ENCODE measurements at places on chromosomes 12 and 14.

- DNase-seq = no peak
These were observed 27.0 kb downstream of the HPD start for GRCh38 chr12:121831571-121832245.

DNA sequence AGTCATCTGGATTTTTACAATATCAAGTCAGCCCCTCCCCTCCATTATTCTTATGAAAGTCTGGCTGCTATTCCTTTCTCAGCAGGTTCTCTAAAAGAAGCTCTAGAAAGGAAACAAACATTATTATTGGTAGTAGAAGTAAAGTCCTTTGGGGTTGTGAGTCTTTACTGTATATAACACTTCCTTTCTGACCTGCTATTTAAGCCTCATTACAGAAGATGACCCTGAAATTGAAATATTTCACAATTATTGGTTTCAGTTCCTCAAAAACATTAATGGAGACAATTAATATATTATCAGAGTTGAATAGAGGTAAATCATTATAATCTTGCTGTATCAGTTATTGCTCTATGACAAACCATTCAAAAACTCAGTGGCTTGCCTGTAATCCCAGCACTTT is 19.3 kb downstream of the PLEKHA5 start:
- DNase-seq = no peak

DNA sequence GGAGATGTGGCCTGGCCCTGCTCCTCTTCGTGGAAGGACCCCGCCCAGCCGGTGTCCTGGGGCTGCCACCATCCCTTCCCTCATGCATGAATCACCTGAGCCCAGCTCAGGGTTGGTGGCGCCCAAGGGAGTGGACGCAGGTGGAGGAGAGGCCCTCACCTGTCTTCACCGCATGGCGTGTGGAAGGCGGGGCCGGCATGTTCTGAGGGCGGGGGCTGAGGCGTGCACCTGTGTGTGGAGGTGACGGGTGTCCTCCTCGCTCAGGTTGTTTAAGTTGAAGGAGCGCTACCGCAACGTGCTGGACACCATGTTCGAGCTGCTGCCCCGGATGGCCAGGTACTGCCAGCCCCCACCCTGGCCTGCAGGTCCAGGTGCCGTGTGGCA is 47.0 kb downstream of the SLC8B1 start:
- DNase-seq = no peak

DNA sequence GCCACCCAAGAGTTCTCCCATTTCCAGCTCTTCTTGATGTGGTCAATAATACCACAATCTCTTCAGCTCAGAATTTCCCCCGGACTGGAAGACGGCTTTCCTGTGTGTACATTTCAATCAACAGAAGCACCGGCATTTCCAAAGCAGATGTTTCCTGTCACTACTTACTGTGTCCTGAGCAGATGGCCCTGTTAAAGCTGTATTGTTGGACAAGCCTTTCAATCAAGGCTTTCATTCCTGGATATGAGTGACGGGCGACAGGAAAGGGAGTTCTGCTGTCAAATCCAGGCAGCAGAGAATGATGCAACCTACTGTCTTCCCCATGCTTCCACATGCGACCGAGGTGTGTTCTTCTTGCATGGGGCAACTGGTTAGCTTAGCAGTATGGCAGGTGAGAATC is 76.4 kb upstream of the CCDC60 start:
- no peak for DNase-seq

GRCh38 chr12:6975297-6976032 is 4.8 kb downstream of the EMG1 start:
- no peak for DNase-seq

DNA sequence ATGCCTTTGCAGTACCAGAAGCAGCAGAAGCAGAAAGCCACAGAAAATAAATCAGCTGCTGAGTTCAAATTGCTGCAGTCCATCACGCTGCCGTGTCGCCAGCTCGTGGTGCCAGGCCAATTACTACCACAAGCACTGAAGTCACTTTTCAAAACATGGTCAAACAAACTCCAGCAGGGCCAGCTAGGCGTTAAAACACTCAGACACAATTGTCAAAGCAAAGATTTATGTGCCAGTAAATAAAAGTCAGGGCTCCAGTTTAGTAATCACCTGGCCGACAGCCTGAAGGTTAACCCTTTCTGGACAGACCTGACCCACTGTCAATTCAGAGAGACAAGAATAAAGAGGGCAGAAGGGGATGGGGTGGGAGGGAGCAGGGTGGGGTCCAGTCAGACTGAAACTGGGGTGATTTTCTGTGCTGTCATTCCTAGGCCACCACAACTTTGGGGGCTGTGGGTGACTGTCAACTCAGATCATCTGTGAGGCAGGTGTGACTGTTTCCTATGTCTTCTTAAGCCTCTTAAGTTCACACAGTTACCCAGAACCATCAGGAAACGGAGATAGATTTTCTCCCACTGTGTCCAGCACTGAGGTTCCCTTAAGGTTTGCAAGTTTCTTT is 109.8 kb upstream of the FUT8 start:
- no peak for DNase-seq

DNA sequence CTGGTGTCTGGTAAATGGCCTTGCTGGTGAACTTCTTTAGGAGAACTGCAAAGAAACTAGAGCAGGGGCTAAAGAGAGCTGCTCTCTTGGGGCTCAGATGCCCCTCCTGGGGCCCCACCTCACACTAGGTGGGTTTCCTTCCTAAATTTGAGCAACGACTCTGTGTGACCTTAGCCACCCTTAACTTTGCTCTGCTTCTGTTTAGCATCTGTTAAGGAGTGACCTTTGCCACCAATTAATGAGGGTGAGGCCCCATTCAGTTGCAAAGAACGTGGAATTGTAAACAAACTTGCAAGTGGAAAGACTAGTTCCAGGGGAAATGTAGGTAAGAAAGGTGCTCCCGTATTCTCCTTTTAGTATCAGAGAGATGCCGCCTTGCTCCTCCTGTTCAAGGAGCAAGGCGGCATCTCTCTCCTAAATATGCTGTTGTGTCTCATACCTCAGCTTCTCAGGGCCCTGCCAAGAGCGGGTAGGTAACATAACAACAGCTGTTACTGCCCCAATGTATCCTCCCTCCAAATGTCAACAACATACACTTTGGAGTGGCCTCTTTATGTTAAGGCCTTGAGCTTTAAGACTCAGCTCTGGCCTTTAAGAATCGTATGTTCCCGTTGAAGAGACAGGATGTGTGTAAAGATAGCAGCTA is 77.6 kb upstream of the FUT8 start:
- DNase-seq = no peak

- no peak for DNase-seq
These were observed 491.5 kb downstream of the SLC6A15 start for GRCh38 chr12:84421103-84421502.

GRCh38 chr12:104506676-104507401 is 50.1 kb downstream of the CHST11 start:
- DNase-seq = no peak

- DNase-seq = no peak
These were observed 68.0 kb upstream of the OSBPL8 start for GRCh38 chr12:76627346-76628135.

Data from left cardiac atrium (tissue), 4 donors.